T47D (cell line): ENCODE measurements at places on chromosomes 6 and 20.
A peak's percentile ranks its signal among the peaks of the same experiment; 100 is the strongest.

DNA sequence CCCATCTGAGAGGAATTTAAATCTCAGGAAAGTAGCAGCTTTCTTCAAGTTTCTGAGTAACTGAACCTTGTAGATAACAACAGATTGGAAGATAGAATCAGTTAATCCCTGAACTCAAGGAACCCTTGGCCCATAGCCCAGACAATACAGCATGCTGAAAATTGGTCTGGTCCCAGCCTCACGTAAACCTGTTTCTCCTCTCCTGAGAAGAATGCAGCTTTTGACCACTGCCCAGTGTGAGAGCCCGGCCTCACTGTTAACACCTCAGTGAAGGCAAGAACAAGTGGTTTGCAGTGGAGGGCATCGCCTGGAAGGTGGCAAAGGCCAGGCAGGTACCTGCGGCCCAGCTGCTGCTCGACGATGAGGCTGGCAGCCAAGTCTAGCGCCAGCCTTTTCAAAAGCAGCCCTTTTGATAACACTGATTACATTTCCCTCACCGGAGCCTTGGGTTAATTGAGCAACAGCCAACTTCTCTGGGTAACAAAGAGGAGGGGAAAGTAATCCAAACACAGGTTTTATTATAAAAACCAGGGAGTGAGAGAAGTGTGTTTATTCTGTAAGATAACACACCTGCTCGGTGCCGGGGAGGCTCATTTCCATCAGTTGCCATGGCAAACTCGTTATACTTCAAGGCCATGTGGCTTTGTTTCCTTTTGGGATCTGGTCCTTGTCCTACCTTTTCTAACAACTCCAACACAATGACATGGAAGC is 54.0 kb downstream of the TRAF3IP2 start:
- DNase-seq: peak; percentile 29

GRCh38 chr6:112300896-112301295 is 46.2 kb upstream of the RFPL4B start:
- no peak for DNase-seq

DNA sequence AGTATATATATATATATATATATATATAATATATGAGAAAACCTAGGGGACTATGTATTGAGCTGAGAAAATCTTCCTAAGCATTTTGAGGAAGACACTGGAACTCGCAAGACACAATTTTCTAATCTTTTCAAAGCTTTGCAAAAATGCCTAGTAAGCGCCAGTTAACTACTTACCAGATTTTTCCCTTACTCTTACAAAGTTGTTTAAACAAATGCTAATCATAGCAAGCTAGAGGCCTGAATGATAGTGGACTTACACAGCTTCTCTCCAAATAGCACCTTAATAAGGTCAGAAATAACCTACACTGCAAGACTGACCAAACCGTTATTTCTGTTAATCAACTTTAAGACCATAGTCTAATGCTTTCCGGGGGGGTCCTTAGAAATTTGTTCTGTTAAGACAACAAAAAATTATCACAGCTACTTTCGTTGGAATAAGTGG is 56.1 kb upstream of the HFE start:
- no peak for DNase-seq

GRCh38 chr20:19501476-19502115 is 256.5 kb upstream of the RIN2 start:
- no peak for DNase-seq

DNA sequence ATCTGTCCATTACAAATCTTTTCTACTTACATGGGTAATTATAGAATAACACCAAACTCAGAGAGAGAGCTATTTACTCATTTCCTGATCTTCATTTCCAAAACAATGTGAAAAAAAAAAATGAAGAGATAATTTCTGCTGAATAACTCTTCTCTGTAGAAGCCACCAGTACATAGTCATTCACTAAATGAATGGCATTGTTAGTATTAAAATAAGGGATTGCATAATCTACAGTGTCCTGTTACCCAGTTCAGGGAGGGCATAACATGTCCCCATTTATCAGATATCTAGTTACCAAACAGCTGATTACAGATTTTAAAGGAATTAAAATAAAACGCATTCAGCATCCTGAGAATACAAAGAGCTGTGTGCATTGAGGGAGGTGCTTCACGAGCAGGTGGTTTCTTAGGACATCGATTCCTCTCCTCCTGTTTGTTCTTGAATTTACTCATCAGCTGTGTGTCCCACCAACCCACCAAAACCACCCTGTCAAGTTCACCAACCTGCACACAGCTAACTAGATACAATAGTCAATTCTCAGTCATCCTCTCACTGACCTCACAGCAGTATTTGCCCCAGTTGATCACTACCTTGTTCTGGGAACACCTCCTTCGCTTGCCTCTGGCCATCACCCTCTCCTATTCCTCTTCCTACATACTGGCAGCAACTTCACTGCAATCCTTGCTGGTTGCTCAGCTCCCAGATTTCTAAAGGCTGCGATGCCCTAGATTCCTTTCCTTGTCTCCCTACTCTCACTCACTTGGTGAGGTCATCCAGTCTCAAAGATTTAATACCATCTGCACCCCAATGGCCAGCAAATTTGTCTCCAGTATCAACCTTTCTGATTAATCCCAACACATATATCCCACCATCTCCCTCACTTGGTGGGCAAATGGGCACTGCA is 18.7 kb downstream of the CNKSR3 start:
- no peak for DNase-seq

GRCh38 chr6:2663123-2663522 is 87.6 kb downstream of the MYLK4 start:
- DNase-seq: no peak

DNA sequence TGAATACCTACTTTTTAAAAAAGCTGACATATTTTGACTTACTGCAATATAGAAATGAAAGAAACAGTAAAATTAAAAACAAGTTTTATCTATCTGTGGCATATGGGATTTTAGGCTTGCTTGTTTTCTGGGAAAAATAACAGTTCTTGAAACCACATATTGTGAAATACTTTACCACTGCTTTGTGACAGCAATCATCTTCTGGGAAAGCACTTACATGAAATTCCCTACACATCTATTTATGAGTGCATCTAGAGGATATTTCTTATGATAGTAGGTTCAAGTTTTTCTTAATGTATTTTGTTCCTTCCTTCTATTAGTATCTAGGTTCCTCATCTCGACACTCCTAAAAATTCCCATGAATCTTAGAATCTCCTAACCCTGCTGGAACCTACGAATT is 75.2 kb downstream of the STXBP5 start:
- no peak for DNase-seq

GRCh38 chr6:112640891-112641290 is 293.8 kb downstream of the RFPL4B start:
- no peak for DNase-seq

DNA sequence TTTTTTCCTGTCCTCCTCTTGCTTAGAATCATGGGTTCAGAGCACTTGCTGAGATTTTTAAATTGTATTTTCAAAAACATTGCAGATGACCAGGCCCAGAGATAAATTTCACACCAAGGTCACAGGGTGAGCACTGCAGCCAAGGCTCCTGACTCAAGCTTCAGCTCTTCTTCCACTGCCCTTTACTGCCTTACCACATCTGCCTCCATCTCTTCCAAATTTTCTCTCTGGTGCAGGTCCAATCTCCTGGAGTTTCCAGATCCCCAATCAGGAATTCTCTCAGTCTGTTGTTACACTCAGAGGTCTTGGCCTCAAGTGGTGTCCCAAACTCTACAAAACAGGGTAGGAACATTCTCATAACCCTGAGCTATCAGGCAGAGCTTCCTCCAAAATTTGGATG is 12.7 kb downstream of the SNAP25 start:
- DNase-seq: no peak

- DNase-seq: no peak
These were observed 238.1 kb upstream of the ARID1B start for GRCh38 chr6:156538875-156539660.

DNA sequence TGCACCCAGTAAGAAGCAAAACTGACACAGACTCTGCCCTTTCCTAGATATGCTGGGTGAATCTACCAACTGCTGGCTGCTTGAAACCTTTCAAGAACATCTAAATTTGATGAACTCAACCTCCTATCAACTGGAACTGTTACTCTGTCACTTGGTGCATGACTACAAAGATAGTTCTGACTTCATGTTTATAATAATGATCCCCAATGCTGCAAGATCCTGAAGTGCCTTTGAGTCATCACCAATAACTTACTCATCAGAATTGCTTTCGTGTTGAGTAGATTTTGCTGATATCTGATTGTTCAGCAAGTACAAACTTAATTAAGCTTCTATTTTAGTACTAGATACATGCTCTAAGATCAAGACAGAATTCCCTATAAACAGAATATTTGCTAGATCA is 100.2 kb upstream of the ARMC2 start:
- no peak for DNase-seq

- no peak for DNase-seq
These were observed 25.5 kb downstream of the TMEM14A start for GRCh38 chr6:52696418-52696817.
